Astrocyte of the spinal cord (primary cell): ENCODE measurements at places on chromosomes 12 and 14.

DNA sequence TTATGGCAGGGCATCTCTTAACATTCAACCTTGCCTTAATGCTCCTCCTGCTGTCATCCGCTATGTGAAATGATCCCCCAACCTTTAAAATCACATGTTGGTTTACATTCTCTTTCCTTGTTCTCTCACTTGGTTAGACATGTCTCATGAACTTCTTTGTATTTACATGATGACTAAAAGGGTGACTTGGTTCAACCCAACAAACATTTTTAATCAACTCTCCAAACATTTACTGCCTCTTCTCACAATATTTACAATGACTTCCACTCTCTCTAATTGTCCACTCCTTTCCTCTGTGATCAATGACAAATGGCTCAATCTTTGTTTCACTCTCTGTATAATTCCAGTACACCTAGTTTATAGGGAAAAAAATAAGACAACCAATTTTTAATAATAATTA, 506.1 kb downstream of the NELL2 start:
- no peak for DNase-seq

- peak; percentile 61 for DNase-seq
Observed at GRCh38 chr14:99779751-99780150, 13.5 kb upstream of the EML1 start.

DNA sequence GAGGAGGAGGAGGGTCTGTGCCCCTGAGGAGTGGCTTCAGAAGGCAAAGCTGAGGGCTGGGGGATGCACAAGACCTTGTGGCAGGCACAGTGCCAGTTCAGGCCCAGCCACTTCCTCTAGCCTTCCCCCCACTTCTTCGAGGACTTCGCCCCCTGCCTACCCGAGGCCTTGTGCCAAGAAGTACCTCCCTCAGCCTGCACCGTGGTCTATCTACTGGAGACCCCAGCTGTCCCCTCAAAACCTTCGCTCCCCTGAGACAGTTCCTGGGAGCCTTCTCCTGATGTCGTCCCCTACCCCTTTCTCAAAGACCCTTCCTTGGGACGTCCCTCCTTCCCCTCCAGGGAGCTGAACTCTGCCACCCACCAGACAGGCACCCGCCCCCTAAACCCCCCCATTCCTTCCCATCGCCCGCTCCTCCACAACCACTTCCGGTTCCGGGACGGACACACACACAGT, 604 bp downstream of the ZNF384 start:
- no peak for DNase-seq

- DNase-seq: peak; percentile 57
Observed at GRCh38 chr14:69666690-69667211, 55.4 kb downstream of the SUSD6 start.

- no peak for DNase-seq
Observed at GRCh38 chr12:122651520-122652224, 51.5 kb downstream of the HCAR2 start.

GRCh38 chr12:69157023-69157655, 82.2 kb upstream of the CPSF6 start:
- DNase-seq: peak; percentile 84

GRCh38 chr14:95497561-95498011, 18.9 kb downstream of the SYNE3 start:
- no peak for DNase-seq

GRCh38 chr14:24838945-24839616, 205.1 kb upstream of the GZMB start:
- no peak for DNase-seq

DNA sequence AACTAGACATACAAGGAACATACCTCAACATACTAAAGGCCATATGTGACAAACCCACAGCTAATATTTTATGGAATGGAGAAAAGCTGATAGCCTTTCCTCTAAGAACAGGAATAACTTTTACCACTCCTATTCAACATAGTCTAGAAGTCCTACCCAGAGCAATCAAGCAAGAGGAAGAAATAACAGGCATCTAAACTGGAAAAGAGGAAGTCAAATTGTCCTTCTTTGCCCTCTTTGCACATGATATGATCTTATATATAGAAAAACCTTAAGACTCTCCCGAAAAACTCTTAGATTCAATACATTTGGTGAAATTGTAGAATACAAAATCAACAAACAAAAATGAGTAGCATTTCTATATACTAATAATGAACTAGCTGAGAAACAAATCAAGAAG, 110.0 kb downstream of the ATP23 start:
- no peak for DNase-seq

- DNase-seq: peak; percentile 96
Observed at GRCh38 chr12:107685360-107686248, at the start of gene PWP1. PWP1 (plus strand) TSS chr12:107685799; CDS start chr12:107685900, 101 bp downstream.

DNA sequence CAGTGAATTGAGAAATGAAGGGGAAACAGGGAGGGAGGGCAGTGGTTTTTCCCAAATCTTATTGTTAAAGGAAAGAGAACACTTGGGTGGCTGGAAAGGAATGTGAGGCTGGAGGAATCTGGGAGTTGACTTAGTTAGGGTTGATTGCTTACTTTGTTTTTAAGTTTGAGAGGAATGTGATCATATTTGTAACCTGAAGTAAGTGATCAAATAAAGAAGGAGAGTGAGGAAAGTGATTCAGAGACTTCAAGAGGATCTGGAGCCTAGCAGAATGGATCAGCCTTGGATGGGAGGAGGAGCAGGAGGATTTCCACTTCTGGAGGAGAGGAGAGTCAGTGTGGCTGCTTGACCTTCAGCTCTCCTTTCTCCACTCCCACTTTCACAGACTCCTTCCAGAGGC, 6.0 kb upstream of the LRP6 start:
- DNase-seq: peak; percentile 5

DNA sequence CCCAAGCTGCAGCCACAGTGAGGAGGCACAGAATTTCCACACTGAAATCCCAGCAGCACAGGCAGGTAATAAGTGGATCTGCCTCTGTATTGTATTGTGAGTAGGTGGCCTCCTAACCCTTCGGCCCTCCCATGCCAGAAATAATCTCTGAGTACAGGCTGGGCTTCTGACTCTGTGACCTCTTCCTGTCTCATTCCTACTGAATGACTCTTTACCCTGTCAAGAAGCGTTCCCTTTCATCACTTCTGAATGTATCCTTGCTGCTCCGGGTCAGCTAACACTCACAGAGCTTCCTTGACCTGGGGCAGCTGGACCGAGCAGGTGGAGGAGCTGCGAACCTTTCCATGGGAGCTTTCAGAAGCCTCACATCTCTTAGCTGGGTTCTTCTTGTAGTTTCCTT, 119.6 kb downstream of the SLC8A3 start:
- no peak for DNase-seq

DNA sequence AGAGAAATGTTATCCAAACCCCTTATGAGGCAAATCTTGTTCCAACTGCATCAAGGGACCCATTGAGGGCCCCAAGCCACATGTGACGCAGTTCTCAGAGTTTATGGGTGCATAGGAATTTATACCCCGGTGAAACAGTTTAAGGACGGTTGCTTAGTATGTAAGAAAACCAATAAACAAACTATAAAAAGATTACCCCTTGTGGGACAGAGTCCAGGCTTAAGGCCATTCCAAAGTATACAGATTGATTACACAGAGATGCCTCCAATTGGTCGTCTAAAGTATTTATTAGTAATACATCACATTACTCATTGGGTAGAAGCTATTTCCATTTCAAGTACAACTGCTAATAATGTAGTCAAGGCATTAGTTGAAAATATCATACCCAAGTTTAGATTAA, 885.0 kb upstream of the MDGA2 start:
- no peak for DNase-seq

- DNase-seq: no peak
Observed at GRCh38 chr12:94073441-94074051, 74.8 kb upstream of the PLXNC1 start.

DNA sequence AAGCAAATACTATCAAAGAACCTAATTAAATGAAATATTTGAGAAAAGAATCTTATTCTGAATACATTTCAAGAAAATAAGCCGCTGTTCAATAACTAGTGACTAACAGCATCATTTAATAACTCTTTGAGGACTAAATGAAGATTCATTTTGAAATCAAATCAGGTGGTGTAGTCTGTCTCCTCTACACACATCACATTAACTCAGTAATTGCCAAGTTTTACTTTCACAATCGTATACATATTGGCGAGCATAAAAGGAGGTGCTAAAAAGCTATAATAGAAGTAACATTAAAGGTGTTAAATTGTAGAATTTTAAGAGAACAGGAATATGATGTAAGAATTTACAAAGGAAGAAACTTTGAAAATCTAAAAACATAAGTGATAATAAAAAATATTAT, 185.1 kb downstream of the MDGA2 start:
- DNase-seq: no peak

DNA sequence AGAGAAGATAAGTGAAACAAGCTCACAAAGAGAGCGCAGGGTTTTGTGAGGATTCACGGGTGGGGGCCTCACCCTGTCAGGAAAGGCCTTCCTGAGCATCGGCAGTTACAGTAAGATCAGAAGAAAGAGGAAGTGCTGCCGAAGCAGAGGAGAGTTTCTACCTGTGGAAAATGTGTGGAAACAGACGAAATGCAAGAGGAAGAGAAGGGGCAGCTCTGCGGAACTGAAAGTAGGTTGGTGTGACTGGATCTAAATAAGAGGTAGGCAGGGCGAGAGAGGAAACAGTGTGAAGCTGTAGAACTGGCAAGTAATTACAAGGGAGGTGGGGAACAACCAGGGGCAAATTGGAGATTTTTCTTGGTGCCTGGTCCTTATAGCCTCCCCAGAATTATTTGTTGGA, 2.6 kb downstream of the GPR68 start:
- no peak for DNase-seq

GRCh38 chr14:64620910-64621309, 71.1 kb downstream of the PPP1R36 start:
- DNase-seq: no peak

GRCh38 chr12:77115471-77115870, 50.1 kb upstream of the E2F7 start:
- no peak for DNase-seq

GRCh38 chr12:42969355-42969754, 379.8 kb upstream of the PRICKLE1 start:
- no peak for DNase-seq

DNA sequence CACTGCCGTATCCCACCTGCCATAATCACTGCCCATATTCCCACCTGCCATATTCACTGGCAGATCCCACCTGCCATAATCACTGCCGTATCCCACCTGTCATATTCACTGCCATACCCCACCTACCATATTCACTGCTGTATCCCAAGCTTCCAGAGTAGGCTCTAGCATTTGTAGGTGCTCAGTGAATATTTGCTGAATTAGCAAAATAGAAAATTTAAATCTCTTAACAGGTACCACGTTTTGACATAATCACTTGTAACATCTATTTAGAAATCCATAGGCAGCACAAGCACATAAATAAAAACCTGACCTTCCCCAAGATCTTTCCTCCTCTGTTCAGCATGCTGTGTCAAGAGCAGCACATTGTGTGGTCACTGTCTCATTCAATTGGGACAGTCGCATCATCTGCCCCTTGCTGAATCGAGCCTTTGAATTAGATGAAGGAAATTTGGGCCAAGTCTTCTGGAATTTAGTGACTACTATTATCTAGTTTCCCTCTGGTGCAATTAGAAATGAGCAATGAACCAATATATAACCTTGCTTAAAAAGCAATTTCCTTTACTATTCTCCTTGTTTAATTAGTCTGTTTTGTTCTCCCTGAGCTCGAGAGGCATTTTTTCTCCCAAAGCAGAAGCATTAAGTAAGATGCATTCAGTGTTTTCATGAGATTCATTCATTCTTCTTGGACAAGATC, 144.9 kb upstream of the FGD4 start:
- DNase-seq: no peak

DNA sequence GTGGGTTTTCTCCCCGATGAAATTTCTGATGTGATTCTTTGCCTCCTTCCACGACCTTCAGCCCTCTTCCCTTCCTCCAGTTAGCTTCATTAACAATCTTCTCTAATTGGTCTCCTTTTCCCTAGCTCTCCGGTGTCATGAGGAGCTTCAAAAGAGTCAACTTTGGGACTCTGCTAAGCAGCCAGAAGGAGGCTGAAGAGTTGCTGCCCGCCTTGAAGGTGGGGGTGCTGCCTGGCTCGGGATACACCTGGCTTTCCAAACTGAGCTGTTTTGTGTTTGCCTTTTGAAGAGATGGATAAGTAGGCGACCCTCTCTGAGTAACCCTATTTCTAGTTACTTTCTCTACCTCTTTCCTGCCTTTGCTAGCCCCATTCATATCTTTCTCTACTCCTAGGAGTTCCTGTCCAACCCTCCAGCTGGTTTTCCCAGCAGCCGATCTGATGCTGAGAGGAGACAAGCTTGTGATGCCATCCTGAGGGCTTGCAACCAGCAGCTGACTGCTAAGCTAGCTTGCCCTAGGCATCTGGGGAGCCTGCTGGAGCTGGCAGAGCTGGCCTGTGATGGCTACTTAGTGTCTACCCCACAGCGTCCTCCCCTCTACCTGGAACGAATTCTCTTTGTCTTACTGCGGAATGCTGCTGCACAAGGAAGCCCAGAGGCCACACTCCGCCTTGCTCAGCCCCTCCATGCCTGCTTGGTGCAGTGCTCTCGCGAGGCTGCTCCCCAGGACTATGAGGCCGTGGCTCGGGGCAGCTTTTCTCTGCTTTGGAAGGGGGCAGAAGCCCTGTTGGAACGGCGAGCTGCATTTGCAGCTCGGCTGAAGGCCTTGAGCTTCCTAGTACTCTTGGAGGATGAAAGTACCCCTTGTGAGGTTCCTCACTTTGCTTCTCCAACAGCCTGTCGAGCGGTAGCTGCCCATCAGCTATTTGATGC, 797 bp downstream of the ESPL1 start:
- DNase-seq: peak; percentile 15

DNA sequence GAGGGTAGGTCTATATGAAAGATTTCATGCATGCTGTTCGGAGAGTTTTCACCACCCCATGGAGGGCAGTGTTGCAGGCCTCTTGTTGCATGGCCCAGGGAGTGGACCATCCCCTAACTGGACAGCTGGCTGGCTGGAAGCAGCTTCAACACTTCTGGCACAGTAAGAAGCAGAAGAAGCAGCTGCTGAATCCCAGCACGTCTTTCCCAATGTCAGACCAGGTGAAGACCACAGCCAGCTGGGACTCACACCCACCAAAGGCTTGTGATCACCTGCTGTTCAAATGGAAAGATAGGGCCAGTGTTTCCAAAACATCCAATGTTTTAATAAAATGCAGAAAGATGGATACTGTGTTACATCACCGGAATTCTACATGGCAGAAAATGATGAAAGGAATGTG, 1423.6 kb downstream of the AACS start:
- no peak for DNase-seq

GRCh38 chr12:13588574-13588973, 392.0 kb downstream of the EMP1 start:
- DNase-seq: no peak

GRCh38 chr12:132479938-132480622, 9.9 kb upstream of the FBRSL1 start:
- DNase-seq: no peak

DNA sequence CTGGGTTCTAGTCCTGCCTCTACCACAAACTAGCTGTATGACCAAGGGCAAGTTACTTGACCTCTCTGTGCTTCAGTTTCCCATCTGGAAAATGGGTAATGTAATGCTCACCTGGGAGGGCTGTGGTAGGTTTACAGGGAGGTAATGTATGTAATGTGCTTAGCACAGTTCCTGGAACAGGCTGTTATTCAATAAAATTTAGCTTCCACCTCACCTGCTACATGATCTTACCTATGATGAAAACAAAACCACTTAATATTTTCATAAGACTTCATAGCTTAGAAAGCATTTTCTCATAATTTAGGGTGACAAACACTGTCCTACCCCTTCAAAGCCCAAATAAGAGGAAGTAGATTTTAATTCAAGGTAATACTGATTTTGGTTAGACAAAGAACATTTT, 530.6 kb downstream of the FUT8 start:
- DNase-seq: no peak
